ENCODE measurements at places on chromosomes 11 and 22.
A peak's percentile ranks its signal among the peaks of the same experiment; 100 is the strongest.

- DNase-seq, result peak; percentile 47
Observed at GRCh38 chr11:44179173-44179572, 83.7 kb downstream of the EXT2 start.

- no peak for DNase-seq
Observed at GRCh38 chr22:38729946-38730345, 24.2 kb downstream of the GTPBP1 start.

DNA sequence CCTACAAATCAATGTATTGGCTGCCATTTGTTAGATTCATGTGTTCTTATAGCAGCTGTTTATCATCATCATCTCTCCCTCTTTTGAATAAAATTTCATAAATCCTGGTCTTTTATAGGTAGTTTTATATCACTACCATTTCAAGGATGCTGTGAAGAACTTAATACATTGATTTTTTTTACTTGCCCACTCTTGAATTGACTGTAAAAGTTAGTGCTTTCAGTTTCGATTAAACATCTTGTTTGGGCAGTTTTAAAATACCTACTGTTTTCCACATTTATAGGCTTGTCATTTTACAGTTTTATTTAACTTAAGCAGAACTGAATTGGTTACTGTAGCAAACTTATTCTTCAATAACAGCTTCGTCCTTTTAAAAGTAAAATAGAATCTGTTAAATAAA lies 59.5 kb downstream of the TTC17 start:
- DNase-seq, result no peak

- no peak for DNase-seq
Observed at GRCh38 chr11:2302896-2303626, 1.2 kb downstream of the TSPAN32 start.

- DNase-seq, result no peak
Observed at GRCh38 chr11:86535773-86536172, 136.6 kb downstream of the ME3 start.

DNA sequence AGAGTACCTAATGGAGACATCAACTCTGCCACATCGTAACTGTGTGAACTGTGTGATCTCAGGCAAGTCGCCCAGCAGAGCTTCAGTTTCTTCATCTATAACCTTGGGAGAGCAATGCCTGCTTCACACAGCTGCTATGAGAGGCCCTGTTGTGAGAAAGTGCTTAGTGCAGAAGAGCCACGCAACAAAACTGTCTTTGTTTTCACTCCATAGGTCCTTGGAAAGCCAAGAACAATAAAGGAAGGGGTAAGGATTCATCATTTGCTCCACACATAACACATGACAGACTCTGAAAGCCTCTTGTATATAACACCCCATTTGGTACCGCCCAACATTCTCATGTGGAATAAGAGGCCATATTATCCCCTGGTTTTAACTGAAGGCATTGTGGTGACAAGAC lies 231.9 kb upstream of the ISX start:
- DNase-seq, result no peak

GRCh38 chr22:17119481-17120202 lies 1.5 kb downstream of the TMEM121B start:
- no peak for DNase-seq

DNA sequence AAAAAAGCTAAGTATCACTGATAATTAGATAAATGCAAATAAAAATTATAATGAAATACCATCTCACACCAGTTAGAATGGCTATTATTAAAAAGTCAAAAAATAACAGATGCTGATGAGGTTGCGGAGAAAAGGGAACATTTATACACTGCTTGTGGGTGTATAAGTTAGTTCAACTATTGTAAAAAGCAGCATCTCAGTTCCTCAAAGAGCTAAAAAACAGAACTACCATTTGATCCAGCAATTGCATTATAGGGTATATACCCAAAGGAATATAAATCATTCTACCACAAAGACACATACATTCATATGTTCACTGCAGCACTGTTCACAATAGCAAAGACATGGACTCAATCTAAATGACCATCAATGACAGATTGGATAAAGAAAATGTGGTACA lies 120.3 kb upstream of the ZBED5 start:
- no peak for DNase-seq

DNA sequence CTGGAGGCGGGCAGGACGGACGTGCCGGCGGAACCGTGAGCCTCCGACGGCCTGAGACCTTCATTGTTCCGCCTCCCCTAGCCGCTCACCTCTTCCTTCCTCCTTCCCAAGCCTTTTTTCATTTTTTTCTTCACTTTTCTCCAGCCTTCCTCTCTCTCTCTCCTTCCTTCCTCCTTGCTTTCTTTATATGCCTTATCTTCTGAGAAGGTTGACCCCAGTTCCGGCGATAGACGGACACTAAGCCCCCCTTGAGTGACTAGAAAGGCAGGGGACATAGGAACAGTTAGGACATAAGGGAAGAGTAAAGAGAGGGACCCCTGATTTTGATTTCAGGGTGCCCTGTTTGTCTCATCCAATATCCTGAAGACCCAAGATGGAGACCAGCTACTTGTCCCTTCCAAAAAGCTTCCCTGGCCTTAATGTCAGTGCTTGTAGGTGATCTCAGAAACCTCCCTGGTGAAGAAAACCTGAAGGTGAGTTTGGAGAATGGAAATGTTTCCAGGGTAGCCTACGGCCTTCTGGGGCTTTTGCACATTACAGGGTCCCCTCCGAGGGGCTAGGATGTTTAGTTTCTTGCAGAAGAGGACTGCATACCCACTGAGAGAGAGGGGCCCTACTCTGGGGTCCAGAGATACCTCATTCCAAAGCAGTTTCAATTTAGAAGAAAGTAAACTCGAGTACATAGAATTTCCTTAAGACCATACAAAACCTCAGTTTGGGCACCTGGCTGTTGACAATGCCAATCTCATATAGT lies 3.5 kb downstream of the ADM start:
- DNase-seq, result no peak

DNA sequence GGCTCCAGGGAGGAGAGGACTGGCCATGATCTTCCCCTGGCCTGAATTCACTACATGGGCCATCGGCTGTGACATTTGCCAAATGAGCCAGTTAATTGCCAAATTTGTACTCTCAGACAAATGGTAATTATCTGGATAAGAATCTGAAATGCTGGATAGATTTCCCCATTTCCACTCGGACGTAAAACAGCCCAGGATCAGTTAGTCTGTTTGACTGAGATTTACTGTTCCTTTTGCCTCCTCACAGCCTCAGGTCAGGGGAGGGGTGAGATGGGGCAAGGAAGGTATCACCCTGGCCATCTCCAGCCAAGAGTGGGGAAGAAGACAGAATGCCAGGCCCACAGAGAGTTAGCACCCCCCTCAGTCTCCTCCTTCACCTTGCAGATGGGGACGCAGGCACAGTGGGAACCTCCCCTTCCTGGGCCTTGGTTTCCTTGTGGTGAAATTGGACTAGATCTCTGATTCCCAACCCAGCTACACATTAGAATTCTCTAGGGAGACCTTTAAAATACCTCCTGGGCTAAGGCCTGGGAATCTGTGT lies 5.2 kb downstream of the TRIM29 start:
- no peak for DNase-seq

DNA sequence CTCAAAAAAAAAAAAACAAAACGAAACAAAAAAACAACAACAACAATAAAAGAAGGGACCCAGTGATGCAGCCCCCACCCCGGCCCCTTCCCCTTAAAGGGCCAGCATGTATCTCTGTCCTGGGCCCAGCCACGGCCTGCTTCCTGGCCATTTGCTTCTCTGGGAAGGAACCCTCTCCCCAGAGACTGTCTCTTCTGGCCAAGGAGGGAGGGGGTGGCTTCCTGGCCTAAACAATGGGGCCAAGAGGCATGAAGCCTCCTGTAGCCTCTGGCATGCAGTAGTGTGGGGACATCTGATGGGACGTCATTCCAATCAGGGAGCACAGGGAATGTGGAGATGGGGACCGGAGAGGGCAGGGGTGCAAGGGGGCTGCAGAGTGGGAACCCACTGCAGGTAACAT lies 25.5 kb upstream of the PDGFB start:
- DNase-seq, result no peak

DNA sequence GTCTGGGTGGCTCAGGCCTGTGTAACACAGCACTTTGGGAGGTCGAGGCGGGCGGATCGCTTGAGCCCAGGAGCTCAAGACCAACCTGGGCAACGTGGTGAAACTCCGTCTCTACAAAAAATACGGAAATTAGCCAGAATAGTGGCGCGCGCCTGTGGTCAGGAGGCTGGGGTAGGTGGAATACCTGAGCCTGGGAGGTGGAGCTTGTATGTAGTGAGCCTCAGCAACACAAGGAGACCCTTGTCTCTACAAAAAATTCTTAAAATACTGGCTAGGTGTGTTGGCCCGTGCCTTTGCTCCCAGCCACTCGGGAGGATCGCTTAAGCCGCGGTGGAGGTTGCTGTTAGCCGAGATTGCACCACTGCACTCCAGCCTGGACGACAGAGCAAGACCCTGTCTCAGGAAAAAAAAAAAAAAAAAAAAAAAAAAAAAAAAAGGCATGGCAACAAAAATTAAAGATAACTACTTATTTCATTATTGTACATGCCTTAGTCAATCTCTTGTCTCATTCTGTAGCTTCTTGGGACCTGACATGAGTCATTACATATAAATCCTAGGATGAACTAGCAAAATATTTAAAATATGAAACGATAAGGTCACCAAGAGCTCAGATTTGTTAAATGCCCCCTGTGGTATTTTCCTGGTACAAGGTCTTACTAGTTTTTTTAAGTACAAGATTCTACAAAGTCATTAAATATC lies 1.1 kb downstream of the TAF1D start:
- DNase-seq, result peak; percentile 81

DNA sequence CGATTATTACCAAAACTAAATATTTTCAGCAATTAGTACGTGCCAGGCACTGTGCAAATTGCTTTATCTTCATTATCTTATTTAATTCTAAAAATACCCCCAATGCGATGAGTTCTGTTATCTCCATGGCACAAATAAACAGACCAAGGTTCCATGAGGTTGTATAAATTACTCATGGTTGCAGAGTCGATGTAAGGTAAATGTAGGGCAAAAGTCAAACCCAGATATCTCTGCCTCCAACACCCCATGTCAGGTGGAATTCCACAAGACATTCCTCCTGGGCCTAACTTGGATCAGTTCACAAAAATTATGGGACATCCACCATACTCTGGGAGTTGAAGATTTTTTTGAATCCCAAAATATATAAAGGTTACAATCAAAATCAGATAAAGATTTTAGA lies 43.7 kb downstream of the ISX start:
- no peak for DNase-seq

DNA sequence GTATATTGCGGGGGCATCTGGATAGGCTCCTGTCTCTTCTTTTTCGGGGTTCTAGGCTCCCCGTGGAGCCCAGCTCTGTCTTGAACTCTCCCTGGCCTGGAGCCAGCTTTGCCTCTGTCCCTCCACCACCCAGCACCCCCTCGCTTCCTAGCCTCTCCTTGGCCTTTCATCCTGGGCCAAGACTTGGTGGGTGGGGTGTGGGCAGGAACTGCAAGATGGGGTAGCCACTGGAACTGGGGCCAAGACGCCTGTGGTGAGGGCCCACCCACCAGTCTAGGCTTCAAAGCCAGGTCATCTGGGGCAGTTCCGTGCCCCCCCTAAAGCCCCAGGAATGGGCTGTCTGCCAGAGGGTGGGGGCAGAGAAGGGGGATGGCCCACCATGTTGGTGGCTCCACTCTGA lies 1.7 kb upstream of the CRYBB1 start:
- DNase-seq, result no peak

- DNase-seq, result no peak
Observed at GRCh38 chr11:72293910-72294615, 50.1 kb upstream of the PHOX2A start.
